Skeletal muscle cell (primary cell): ENCODE measurements at places on chromosomes 7 and 10.

DNA sequence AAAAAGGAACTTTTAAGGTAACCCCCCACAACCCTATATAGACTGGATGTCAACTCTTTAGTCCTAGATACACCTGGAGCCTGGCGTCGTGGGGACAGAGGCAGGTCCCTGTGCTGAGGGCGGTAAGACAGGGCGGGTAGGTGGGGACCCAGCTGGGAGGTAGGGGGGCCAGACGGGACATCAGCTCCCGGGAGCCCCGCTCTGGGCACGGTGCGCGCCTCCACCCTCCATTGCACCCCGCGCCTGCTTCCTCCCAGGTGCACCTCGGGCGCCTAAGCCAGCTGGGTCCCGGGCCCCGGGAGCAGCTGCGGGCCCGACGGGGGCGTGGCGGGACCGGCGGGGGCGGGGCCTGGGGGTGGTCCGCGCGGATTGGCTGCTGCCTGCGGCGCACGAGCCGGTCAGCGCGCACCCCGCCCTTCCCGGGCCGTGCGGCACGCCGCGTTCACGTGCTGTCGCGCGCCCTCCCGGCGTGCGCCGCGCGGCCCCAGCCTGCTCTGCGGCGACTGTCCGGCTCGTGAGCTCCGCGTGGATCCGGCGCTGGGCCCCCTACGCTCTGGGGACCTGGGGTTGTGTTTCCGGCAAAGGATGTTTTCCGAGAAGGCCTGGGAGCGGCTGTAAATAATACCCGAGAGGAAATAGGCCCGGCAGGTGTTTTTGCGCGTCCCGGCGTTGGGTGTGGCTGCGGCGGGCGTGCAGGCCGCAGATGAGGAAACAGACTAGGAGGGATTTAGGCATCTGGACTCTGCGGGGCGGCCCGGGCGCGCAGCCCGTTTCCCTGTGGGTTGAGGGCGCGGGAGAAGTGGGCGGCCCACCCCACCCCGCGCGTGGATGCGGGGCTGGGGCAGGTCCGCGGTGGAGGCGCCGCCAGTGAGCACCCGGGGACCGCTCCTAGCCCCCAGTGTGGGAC is 39.1 kb upstream of the PFKFB3 start:
- peak; percentile 61 for DNase-seq

GRCh38 chr10:25457552-25457951 is 282.8 kb downstream of the GPR158 start:
- DNase-seq = no peak

GRCh38 chr7:159051916-159052315 is 92.8 kb downstream of the VIPR2 start:
- no peak for DNase-seq

GRCh38 chr10:63007112-63007511 is 126.0 kb upstream of the NRBF2 start:
- no peak for DNase-seq

DNA sequence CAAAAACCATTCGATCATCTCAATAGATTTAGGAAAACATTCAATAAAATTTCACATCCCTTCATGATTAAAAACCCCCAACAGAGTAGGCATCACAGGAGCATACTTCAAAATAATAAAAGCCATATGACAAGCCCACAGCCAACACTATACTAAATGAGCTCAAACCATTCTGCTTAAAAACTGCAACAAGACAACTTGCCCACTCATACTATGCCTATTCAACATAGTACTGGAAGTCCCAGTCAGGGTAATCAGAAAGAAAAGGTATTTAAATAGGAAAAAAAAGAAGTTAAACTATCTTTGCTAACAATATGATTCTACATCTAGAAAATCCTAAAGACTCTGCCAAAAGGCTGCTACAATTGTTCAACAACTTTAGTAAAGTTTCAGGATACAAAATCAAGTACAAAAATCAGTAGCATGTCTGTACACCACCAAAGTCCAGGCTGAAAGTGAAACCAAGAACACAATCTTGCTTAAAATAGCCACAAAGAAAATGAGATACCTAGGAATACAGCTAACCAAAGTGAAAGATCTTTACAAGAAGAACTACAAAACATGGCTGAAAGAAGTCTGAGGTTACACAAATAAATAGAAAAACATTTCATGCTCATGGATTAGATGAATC is 882.6 kb downstream of the GRM8 start:
- DNase-seq = no peak
